ENCODE measurements at places on chromosomes 11 and 22.
A peak's percentile ranks its signal among the peaks of the same experiment; 100 is the strongest.

- DNase-seq: peak; percentile 28
Observed at GRCh38 chr11:15849257-15849656, 507.1 kb downstream of the SOX6 start.

- DNase-seq: no peak
Observed at GRCh38 chr11:10824888-10825287, 16.2 kb upstream of the EIF4G2 start.

- no peak for DNase-seq
Observed at GRCh38 chr11:13283636-13284035, 6.0 kb downstream of the BMAL1 start.

DNA sequence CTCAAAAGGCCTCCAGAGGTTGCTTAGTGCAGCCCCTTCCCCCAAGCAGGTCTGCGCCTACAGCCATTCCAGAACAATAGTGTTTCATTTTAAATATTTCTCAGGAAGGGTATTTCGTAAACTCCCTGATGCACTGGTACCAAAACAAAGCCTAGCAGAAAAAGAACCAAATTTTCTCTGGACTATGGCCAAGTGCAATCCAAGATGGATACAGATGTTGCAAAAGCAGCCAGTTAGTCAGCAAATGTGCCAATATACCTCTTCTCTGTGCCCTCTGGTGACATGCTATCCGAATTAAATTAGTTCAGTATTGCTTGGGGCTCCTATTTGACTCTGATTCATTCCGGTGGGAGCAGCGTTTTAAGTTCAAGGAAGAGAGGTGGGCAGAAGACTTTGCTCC, 247.8 kb downstream of the NTM start:
- no peak for DNase-seq

DNA sequence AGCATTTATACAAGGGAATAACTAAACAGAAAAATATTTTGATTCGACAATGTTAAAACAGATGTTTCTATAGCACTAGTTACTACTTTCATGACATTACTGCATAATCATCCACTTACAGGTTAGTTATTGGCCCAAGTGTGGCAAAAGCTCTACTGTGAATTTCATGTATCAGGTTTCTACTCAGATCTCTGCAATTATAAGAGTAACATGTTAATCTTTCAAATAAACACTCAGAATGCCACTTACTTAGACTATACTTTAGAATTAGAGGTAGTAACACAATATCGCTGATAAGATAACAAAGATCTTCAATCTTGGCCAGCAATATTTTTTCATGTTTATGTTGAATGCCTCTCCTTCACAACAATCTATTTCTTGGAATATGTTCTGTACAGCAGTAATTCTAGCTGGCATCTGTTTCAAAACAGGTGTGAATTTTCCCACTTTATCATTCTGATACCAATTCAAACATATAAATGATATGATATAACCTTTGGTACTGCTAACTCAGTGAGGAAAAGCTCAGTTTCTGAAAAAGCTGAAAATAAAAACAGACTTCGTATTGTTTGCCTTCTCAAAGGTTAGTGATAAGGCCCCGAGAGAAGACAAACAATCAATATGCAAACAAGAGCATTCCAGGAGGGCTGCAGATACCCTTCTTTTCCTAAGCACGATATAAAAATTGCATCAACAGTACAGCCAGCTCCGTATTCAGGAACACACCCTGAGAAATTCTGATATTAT, 11.0 kb upstream of the CCDC34 start:
- DNase-seq: no peak

DNA sequence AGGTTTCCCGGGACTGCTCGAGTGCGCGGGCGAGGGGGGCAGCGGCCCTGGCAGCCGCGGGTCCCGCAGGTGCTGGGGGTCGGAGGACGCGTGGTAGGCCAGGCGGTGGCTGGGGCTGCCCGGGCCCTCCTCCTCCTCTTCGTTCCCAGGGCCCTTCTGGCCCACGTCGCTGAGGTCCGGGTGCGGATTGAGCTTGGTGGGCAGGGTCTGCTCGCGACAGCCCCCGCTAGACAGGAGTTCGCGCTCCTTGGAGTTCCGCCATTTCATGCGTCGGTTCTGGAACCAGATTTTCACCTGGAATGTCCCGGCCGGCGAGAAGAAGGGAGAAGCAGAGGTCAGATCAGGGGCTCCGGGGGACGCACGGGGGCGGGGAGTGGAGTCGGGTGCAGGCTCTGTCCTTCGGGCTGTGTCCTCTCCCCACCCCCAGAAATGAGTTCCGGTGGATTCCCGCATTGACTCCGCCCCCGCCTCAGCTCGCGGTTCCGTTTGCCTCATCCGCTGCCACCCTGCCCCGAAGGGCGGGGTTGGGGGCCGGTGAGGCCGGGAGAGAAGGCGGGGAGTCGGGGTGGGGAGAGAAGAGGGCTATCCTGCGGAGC, 3.9 kb downstream of the DBX1 start:
- DNase-seq: peak; percentile 37

DNA sequence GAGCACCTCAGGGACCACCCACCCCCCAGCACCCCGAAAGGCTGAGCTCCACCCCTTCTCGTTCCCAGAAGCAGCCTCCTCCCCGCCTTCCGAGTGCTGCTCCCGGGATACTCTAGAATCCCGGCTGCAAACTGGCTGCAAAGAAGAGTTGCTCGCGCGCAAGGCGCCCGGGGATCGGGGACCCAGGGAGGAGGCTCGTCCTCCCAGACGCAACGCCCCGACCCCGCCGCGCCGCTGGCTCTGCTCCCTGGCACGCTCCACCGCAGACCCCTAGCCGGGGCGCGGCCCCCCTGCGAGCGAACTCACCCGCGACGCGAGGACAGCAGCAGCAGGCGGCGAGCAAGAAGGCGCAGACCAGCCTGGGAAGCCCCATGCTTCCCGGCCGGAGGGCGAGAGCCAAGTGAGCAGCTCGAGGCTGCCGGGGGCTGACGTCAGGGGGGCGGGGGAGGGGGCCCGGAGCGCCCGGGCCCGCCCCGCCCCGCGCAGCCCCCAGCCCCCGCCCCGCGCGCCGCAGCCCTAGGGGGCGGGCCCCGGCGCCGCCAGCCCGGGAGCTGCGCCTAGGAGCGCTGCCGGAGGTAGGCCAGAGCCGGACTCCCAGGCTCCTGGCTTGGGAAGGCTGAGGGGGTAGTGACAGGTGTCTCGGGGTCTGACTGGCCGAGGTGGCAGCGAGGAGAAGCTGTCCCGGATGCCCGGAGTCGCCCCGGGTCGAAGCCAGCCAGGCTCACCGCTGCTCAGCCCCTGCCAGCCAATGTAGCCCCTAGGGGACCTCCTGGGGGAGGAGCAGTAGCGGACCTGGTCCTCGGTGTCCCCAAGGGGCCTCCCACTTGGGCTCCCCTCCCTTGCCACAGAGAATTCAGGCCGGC, at the start of gene MCAM:
Gene MCAM, minus strand, starts transcription at position 402 of the 863 bp plus-strand sequence. Its CDS starts 29 bp downstream, at position 373.
- no peak for DNase-seq

- no peak for DNase-seq
Observed at GRCh38 chr22:35327690-35328471, 28.2 kb downstream of the TOM1 start.

DNA sequence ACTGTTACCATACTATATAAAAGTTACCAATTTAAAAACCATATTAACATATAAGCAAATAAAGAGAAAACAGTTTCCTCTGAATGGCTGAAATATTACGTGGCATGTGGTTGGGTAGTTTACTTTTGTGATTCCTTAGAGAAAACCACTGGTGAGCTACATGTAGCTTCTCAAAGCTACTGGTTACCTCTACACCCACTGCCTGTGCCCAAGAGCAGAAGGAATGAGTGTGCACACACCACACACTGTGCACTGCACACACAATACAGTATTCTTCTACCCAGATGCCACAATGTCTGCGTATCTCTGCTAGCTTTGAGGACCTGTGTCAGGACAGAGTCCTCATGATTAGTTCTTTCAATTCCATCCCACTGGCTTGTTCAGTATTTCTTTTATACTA, 25.5 kb upstream of the YPEL1 start:
- no peak for DNase-seq

- no peak for DNase-seq
Observed at GRCh38 chr22:20225693-20225966, 42.5 kb downstream of the RTN4R start.

GRCh38 chr11:131839326-131839725, 468.9 kb downstream of the NTM start:
- DNase-seq: no peak

GRCh38 chr11:74546752-74547151, 45.6 kb upstream of the POLD3 start:
- DNase-seq: peak; percentile 71

DNA sequence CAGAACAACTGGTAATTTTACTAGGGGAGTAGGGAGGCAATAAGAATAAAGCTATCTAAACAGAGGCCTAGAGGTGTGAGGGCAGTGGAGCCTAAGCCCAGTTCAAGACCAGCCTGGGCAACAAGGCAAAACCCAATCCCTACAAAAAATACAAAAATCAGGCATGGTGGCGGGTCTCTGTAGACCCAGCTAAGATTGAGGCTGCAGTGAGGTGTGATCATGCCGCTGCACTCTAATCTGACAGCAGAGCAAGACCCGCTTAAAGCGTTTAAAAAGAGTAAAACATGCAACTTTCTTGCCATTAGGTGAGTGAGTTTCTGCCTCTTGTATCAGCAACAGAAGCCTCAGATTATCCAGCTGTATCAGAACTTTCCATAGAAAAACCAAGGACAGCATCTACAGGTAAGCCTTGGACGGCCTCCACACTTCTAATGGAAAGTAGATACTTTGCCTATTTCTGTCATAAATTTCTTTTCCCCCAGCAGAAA, 12.1 kb downstream of the TAF1D start:
- no peak for DNase-seq

GRCh38 chr11:910044-910588, 494 bp downstream of the CHID1 start:
- no peak for DNase-seq

DNA sequence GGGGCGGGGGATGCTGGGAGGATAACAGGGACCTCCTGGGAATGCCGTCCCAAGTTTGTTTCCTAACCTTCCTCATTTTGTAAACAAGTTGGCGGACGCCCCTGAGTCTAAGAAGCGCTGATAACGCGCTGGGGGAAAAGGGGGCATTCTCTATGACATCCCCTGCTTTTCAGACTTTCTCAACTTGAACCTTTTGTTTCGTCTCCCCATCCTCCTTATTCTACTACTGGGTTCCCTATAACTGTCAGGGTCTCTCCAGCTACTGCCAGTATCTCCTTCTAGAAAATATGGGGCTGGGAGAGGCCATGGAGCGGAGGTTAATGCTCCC, 654 bp downstream of the TMEM86A start:
- DNase-seq: no peak

DNA sequence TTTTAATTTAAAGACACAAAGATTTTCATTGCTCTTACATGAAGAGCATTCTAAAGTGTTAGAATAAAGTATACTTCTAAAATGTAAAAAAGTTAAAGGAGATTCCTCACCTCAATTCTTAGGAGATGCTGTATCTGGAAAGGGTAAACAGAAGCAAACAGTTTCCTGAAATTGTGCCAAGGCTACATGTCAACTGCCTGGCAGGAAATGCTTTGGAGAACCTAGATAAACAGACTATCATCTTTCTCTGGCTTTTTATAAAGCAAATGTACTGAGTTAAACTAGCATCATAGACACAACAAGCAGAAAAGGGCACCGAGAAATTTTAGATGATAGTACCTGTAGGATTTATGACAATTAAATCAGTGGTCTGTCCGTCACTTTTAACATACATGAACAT, 24.7 kb upstream of the AKIP1 start:
- no peak for DNase-seq

- no peak for DNase-seq
Observed at GRCh38 chr11:111046291-111046690, 199.2 kb upstream of the POU2AF2 start.

GRCh38 chr11:32312206-32312817, 123.0 kb downstream of the WT1 start:
- no peak for DNase-seq

- DNase-seq: no peak
Observed at GRCh38 chr11:73851046-73851764, 25.4 kb downstream of the COA4 start.

GRCh38 chr11:105334025-105334714, 194.6 kb upstream of the CARD18 start:
- DNase-seq: no peak

GRCh38 chr22:27070594-27070993, 413.2 kb downstream of the MIAT start:
- DNase-seq: no peak

GRCh38 chr11:67195971-67196456, 70.3 kb upstream of the GRK2 start:
- DNase-seq: no peak

- no peak for DNase-seq
Observed at GRCh38 chr11:77512092-77512491, 38.2 kb upstream of the PAK1 start.

- peak; percentile 98 for DNase-seq
Observed at GRCh38 chr11:65857853-65858680, at the start of gene CFL1. Gene CFL1 (minus strand): TSS chr11:65858180. CDS start chr11:65858099, 81 bp downstream.

GRCh38 chr11:124875401-124875800, 10.2 kb downstream of the ROBO3 start:
- DNase-seq: no peak

DNA sequence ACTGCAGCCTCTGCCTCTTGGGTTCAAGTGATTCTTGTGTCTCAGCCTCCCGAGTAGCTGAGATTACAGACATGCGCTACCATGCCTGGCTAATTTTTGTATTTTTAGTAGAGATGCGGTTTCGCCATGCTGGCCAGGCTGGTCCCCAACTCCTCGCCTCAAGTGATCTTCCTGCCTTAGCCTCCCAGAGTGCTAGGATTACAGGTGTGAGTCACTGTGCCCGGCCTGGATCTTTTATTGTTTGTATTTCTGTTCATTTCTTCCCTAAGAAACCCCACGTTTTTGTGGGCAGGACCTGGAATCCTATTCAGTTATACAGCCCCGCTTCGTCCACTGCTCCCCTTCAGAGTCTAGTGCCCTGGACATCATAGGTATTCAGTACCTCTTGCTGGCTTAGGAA, 28.7 kb downstream of the ZBTB16 start:
- no peak for DNase-seq

GRCh38 chr11:116073854-116074837, 569.9 kb upstream of the CADM1 start:
- DNase-seq: no peak

DNA sequence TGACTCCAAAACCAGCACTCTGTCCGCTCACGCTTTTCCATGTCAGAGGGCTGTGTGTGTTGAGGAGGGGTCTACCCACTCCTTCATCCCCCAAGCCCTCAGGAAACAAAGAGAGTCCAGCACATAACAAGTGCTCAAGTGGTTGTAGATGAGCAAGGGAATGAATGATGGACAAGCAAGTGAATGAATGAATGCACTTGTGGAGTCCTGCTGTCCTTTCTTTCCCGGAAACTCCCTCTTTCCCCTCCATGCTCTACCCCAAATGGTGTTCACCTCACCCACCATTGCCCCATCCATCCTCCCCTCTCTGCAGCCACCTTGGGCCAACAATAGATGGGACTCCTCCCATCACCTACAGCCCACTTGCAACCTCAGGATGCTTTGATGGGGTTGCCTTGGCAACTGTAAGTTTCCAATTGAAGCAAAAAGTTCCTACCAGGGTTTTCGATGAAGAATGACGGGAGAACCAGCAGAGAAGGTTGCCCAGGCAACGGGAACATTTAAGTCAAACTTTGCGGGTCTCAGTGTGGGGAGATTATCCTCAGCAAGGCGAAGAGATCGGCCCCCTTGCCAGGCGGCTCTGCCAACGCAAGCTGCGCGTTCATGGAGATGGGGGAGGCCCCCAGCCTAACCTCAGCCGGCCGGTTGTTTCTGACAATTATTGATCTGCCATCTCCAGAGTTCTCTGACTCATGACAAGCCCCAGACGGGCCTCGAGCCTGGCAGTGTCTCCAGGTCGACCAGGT, 51.1 kb downstream of the MCM5 start:
- no peak for DNase-seq
